Activated CD4-positive, alpha-beta memory T cell treated with anti-CD3 and anti-CD28 coated beads for 36 hours (primary cell): ENCODE measurements at places on chromosomes 3 and 15.

GRCh38 chr3:143067201-143067600 is 52.4 kb upstream of the CHST2 start:
- no peak for DNase-seq

GRCh38 chr3:31402117-31402516 is 130.6 kb upstream of the STT3B start:
- no peak for DNase-seq

DNA sequence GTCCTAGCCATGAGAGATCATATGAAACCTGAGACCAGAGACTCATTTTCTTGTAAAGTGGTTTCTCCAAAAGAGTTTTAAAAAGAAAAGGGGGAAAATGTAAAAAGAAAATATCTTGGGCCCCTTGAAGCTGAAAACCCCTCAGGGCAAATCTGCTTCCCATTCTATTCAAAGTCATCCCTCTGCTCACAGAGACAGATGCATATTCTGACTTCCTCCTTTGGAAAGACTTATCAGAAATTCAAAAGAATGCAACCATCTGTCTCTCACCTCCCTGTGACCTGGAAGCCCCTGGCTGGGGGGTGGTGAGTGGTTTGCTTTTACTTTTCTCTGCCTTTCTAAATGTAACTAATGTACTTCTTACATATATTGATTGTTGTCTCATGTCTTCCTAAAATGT is 1154.8 kb downstream of the NSUN3 start:
- no peak for DNase-seq

DNA sequence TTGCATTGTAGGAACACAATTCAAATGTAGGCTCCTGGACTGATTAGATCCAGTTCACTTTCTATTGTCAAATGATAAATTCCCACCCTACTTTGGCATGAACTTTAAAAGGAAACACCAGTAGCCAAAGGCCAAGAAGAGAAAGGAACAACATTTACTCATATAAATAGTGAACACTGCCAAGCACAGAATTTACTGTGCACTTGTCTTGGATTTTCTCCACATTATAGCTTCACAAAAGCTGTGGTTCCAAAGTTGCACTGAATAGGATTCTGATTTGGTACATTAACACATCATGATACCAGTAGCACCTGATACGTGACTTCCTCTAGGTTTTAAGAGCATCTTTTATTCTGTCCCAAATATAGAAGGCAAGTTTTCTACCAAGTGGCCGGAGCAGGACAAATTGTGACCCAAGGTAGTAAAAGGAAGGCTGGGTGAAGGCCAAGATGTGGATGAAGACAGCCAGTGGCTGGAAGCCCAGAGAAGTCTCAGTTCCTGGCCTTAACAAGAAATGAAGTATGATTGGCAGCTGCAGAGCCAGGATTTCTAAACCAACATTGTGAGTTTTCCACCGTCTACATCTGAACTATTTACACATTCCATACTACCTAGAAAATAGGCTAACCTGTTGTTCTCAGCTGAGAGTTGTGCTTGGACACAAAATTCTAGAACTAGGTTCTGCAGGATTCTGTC is 206.7 kb downstream of the THRB start:
- DNase-seq: no peak

- peak; percentile 83 for DNase-seq
Observed at GRCh38 chr15:38670128-38671005, 105.8 kb upstream of the RASGRP1 start.

DNA sequence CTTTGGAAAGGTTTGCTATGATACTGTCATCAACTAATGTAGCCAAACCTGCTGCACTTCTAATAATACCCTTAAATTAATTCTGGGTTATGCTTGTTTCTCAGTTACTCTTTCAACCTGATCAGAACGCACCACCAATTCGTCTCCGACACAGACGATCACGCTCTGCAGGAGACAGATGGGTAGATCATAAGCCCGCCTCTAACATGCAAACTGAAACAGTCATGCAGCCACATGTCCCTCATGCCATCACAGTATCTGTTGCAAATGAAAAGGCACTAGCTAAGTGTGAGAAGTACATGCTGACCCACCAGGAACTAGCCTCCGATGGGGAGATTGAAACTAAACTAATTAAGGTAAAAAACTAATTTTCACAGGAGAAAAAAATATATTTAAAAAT is 7.9 kb upstream of the RPLP1 start:
- no peak for DNase-seq

DNA sequence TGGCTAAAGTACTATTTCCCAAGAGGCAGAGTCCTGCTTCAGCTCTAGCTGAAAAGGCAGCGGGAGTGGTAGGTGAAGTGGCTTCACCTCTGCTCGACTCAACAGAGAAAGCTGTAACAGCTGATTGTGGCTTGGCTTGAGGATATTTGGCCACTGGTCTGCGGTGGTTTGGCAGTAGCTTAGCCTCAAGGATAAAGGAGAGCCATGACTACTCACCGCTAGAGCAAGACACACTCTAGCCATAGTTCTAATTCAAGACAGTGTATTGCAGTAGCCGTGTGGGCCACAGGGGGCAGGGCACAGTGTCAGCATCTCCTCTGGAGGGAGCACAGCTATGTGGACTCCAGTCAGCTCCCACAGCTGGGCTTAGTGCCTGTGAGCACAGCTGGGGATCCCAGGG is 23.5 kb downstream of the TPRG1 start:
- DNase-seq: no peak

GRCh38 chr3:21934591-21934990 is 183.6 kb upstream of the ZNF385D start:
- DNase-seq: no peak

GRCh38 chr3:111173328-111173900 is 101.8 kb downstream of the NECTIN3 start:
- DNase-seq: no peak

DNA sequence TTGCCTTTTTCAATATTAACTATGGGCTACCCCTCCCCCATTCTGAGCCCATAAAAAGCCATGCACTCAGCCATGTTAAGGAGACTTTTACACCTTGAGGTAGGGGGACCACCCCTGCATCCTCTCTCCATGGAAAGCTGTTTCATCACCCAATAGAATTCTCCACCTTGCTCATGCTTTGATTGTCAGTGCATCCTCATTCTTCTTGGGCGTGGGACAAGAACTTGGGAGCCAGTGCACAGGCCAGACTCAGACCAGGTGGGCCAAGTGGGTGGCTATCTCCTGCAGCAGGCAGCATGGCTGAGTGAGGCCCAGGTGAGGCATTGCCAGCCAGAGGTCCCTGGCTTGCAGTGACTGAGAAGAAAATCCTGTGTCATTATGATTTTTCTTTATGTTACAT is 357.4 kb upstream of the CDIN1 start:
- DNase-seq: no peak

DNA sequence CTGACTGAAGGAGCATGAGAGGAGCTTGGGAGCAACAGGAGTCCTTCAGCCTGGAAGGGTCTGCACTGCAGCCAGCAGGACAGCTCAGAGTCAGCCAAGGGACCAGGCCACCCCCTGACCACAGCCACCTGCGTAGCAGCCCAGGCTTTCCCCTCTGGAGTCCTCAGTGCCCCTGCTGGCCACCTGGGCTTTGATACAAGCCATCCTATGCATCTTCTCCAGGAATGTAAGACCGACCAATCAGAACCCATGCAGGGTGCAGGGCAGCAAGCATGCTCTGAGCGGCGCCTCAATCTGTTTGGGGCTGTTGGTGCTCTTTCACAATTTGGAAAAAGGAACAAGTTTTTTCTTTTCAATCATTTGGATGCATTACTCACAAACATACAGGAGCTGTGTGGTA is 52.0 kb downstream of the DZIP1L start:
- DNase-seq: no peak

GRCh38 chr3:65979731-65980130 is 59.0 kb downstream of the MAGI1 start:
- DNase-seq: no peak

GRCh38 chr3:131091768-131092167 is 65.1 kb downstream of the NEK11 start:
- DNase-seq: no peak

GRCh38 chr3:30286007-30286669 is 320.3 kb upstream of the TGFBR2 start:
- peak; percentile 66 for DNase-seq

- DNase-seq: no peak
Observed at GRCh38 chr3:72036899-72037298, 252.0 kb upstream of the PROK2 start.

- DNase-seq: no peak
Observed at GRCh38 chr3:194287374-194287773, 63.8 kb downstream of the CPN2 start.

GRCh38 chr3:71511037-71511436 is 72.5 kb downstream of the FOXP1 start:
- DNase-seq: no peak

DNA sequence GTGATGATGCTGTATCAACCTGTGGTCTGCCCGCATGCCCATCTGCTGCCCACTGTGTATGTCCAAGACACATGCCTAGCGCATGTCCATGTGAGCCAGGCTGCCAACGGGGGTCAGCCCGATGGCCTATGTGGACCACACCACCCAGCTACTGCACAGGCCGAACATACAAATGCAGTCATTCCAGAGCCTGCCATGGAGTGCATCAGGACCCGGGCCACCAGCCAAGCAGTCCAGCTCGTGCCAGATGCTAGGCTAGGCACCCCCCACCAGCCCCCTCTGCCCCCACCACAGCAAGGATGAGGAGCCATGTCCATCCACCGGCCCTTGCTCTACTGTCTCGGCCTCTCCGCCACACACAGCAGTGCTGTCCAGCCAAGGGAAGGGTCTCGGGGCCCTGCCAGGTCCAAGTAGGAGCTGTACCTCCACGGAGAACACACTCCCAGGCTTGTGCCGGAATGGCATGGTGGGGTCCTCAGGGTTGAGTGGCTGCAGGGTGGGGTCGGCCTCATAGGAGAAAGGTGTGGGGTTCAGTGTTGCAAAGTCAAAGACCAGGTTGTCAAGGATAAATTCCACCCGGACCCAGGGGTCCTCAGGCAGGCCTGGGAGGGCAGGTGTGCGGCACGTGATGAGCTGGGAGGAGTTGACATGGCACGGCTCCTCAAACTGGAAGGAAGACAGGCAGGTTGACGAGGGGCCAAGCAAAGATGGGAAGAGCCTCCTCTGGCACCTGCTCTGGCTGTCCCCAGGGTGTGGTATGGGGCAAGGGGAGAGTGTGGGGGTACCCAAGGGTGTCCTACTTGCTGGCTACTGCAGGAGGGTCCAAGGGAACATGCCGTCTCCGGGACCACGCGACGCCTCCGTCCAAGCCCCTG is 15.3 kb downstream of the PLXNB1 start:
- no peak for DNase-seq

- no peak for DNase-seq
Observed at GRCh38 chr15:49282366-49282765, 112.3 kb downstream of the GALK2 start.

DNA sequence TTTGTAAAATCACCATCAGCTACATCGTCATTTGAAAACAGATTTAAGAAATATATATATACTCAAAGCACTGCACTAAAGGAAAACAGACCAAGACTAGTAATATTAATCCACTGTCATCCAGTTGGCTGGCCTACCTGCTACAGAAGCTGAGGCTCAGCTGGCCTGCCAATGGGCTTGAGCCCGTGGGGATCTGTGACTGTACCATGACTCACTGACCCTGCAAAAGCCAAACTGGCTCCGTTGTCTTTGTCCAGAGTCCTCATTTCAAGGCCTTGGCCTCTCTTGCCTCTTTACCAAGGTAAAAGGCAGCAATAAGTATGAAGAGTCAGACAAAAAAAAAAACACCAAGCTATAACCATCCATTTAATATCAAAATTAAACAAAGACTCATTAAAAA is 463.5 kb upstream of the RASGRP1 start:
- DNase-seq: no peak

GRCh38 chr3:195096484-195097330 is 174.3 kb downstream of the XXYLT1 start:
- no peak for DNase-seq

- DNase-seq: no peak
Observed at GRCh38 chr3:3827111-3827510, 27.9 kb downstream of the LRRN1 start.

DNA sequence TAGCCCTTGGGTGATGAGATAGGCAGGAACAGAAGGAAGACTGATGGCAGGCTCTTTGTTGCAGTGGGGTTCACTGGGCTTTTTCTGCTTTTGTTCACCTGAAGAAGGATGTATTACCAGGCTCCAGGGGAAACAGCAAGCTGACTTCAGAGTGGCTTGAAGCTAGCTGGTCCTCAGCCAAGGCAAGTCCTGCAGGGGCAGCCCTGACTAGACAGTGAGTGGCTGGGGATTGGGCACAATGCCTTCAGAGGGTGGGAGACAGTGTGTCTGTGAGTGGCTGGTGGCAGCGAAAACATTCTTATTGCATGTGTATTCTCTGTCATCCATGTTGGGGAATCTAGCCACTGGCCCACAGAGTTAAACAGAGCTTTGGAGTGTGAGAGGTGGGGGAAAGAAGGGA is 2.3 kb upstream of the TEX264 start:
- no peak for DNase-seq

- DNase-seq: no peak
Observed at GRCh38 chr3:48561045-48561736, 2.4 kb downstream of the UCN2 start.

- no peak for DNase-seq
Observed at GRCh38 chr15:78133801-78134200, 2.6 kb upstream of the CIB2 start.

GRCh38 chr3:99948467-99949089 is 130.9 kb downstream of the CMSS1 start:
- DNase-seq: no peak

DNA sequence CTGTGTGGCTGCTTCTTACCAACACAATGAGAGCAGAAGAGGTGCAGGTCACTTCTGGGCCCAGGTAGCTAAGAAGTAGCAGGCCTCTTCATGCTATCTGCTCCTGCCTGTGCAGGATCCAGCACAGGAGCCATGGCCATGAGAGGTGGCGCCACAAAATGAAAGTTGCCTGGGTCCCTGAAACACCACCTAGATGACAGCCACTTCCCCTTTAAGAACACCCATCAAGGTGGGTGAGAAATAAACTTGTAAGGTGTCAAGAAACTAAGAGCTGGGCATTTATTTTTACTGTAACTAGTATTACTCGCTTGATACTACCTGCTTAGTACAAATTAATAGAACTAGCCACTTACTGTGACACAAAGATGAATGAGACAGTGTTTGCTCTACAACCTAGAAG is 484.6 kb upstream of the TBL1XR1 start:
- no peak for DNase-seq

- no peak for DNase-seq
Observed at GRCh38 chr3:14194865-14195264, 16.2 kb downstream of the LSM3 start.

DNA sequence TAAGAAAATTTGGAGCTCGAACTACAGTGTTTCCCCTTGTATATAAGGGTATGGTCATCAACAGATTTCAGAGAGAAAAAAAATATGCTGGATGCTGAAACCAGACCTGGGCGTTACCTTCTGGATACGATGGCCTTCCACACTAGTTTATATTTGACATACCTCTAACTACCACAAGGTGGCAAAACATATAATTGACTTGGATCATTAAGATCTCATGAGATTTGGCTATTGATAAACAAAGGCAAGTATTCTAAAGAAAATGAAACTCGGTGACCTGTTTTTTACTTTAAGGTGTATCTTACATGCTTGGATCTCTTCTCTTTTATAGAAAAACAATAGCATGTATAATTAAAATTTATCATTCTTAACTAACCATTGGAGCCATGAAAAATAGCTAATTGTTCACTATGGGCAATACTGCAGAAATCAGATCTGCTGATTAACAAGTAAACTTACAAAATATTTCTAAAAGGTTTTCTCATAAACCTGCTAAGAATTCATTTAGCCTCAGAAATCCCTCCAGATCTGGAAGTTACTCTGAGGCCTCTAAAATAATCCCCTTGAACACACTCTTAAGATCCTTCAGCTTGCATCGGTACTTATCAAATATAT is 300.6 kb upstream of the KCNH8 start:
- no peak for DNase-seq

- no peak for DNase-seq
Observed at GRCh38 chr3:123123716-123124616, 57.1 kb downstream of the PDIA5 start.
